Mesenteric fat pad (tissue), 1 donor: ENCODE measurements at places on chromosomes 4 and X. TPM values are rescaled to one million over a fixed set of nuclear protein-coding genes. Genes with fewer than 3 reads are reported as not detected.

GRCh38 chr4:39732728-39733127, 34.8 kb downstream of the UBE2K start:
- DNase-seq: no peak

DNA sequence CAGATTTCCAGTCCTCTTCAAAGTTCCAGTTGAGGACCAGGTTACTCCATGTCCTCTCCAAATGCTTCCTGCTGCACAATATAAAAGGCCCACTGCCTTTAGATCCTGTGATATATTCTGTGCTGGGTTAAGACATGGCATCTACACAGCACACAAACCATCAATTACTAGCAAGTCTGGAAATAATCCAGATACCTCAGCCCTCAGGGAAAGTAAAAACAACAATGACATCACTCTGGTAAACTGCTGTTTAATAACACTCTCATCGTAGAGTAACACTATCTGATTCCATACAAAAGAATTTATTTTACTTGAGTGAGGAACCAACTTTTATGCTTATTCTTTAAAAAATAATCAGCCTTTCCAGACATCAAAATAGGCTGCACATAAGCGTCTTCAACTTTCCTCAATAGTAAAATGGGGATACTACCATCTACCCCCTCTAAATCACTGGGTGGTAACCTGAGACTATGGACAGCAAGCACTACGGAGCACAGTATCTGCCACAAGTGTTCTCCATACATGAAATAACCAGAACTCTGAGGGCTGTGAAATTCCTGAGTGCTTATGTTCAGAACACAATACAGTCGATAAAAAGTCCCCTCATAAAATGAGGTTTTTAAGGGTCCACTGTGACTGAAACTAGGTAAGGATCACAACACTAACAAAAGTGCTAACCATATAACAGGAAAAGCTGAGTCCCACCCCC, 53.4 kb downstream of the ABCG2 start:
- DNase-seq: no peak

DNA sequence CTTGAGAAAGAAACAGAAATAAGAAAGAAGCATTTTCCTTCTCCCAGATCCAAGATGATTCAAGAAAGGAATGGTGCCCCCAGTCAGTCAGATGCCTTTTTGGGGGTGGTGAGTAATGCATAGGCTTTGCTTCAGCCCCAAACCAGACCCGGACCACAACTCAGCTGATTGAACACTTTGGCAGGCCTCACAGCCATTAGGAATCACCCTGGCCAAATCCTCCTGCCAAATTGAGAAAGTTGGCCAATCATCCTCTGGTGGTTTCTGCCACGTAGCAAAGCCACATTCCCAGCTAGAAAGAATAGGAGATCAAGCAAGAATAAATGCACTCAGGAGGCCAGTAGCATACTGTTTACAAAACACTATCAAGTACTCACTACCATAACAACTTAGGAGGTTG, 33.7 kb downstream of the FRMD7 start:
- DNase-seq: no peak

- DNase-seq: no peak
These were observed 18.6 kb upstream of the RNF128 start for GRCh38 chrX:106707771-106708454.

DNA sequence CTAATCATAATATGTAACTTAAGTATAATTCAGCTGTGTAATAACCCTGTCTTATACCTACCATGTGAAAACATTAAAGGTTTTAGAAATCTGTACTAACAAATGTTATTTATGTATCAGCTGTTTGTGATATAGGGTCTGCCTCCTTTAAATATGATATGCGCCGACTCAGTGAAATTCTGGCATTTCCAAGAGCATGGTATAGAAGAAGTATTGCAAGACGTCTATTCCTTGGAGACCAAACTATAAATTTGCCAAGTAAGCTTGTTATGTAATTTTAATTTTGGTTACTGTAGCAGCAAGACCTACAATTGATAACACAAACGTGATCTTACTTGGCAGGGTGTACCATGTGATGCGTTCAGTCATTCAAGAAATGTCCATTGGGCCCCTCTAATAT, 32.3 kb upstream of the ADAD1 start:
- DNase-seq: no peak

GRCh38 chr4:8916906-8917305, 45.3 kb upstream of the HMX1 start:
- DNase-seq: no peak

GRCh38 chr4:139619644-139620043, 46.0 kb upstream of the MGST2 start:
- no peak for DNase-seq

GRCh38 chr4:166143227-166143626, 270.2 kb downstream of the TLL1 start:
- DNase-seq: no peak

- no peak for DNase-seq
These were observed 65.6 kb downstream of the MCF2 start for GRCh38 chrX:139642241-139642927.

DNA sequence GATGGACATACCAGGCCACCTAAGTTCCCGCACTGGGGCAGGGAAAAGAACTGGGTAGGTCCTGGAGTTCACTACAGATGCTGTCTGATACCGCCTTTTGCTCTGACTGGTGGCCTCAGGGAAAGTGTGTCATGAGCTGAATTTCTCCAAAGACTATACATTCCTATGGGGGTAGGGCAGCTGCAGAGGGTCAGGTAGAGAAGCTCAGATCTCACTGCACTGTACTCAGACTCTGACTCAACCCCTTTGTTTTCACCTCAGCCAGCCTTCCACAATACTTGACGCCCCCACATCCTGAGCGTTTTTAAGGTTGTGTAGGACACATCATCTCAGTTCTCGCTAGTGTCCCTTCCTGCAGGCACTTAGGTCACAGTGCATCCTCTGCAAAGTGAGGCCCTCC, 7.8 kb downstream of the GATB start:
- no peak for DNase-seq

DNA sequence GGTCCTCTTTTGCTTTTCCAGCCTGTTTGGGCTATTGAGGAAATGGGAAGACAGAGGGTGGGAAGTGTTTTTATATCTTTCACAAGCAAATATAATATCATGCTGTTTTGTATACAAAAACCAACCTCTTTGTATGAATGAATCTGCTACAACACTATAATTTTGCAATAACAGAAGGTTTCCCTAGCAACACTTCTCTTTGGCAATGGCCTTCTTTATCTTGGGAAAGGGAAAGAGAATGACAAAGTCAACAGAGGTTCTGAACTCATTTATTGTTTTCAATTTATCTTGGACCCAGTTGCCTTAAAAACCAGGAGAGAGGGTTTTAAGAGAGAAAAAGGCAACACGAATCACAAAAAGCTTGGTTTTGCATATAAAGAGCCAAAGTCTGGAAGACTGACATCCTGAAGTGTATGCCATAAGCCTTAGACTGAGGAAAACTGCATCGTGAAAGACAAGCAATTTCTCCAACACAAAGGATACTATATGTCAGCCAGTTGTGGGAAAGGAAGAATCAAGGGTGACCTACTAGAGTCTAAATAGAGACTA, 121.8 kb upstream of the FAM241A start:
- DNase-seq: no peak

GRCh38 chrX:130330146-130330545, 9.6 kb upstream of the SLC25A14 start:
- no peak for DNase-seq

GRCh38 chr4:16140879-16141249, 57.0 kb upstream of the PROM1 start:
- no peak for DNase-seq

- no peak for DNase-seq
These were observed 2620.0 kb downstream of the PCDH7 start for GRCh38 chr4:33340168-33340567.

DNA sequence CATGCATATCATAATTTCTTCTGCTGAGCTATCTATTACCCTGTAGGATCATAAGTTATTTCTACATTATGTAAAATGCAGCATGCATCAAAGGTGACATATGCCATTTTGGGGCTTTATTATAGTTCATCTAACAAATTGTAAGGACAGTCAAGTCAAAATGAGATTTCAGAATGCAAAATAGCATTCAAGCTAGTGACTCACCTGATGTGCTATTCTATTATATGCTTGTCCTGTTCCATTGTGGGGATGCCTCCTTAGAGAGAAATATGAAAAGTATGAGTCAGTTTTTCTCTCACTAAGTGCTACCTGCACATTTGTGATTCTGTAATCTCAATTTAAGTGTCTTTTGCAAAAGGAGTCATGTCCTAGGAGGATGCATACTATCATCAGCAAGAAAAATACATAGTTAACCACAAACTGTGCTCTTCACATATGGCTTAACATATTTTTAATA, 647.0 kb upstream of the PCDH10 start:
- no peak for DNase-seq

DNA sequence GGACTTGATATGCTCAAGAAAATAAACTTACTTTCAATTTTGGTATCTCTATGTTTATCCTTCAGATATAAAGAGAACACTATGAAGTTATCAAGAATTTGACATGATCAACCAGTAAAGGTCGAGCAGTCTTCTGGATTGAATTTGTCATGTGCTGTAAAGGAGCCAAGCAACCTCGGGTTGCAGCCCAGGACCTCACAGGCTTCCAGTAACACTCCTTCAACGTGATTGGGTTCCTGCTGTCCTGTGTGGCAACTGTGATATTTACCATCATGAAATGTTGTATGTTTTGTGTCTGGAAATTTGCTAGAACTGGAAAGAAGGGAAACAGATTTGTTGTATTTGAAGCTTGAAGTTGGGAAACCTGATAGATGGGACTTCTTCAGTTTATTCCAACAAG, 52.0 kb upstream of the UGT2B7 start:
- no peak for DNase-seq

GRCh38 chrX:134144231-134144630, 92.8 kb upstream of the CCDC160 start:
- DNase-seq: no peak

DNA sequence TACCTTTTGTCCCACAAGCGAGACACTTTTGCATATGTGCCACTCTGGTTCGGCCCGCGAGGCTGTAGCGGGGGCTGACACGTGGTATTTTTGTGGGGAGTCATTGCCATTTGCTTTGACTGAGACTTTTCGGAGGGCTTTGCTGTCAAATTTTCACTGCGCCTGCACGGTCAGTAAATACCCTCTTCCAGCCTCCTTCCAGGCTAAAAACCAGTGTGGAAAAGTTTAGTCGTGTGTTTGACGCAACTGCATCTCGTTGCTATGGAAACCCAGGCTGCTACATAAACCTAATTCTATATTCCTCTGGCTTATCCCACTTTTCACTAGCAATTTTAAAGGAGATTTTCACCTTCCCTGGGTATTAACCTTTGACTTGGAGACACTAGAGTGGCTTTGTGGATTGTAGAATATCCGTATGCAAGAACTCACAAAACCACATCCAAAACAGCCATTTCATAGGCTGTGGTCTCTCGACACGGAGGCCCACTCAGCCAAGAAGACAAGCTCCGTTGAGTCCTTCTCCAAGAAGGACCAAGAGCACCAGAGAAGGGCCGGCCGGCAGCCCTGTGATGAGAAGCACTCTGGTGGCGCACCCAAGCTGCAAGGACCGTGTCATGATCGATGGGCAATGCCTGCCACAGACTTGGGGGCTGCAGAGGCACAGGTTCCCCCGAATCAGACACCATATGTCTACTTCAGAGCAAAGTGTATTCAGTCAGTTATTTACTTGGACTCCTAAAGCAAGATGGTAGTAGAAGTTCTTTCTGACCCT, 38.4 kb upstream of the ENPP6 start:
- no peak for DNase-seq

DNA sequence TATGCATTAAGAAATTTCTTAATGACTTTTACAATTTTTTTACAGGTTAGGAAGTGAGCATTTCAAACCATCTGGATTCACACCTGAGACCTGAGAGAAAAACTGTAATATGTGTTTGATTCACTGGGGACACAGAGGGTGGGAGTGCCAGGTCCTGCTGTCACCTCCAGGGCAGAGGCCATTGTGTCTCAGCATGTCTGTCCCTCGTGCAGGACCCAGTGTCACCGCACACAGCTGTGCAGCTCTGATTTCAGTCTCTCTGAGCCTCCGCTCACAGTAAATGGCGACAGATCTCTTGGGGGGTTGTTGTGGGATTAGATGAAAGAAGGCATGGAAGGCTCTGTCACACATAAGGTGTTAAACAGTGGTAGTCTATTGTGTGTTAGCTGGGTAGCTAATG, 23.0 kb upstream of the CLDN24 start:
- DNase-seq: peak; percentile 72

DNA sequence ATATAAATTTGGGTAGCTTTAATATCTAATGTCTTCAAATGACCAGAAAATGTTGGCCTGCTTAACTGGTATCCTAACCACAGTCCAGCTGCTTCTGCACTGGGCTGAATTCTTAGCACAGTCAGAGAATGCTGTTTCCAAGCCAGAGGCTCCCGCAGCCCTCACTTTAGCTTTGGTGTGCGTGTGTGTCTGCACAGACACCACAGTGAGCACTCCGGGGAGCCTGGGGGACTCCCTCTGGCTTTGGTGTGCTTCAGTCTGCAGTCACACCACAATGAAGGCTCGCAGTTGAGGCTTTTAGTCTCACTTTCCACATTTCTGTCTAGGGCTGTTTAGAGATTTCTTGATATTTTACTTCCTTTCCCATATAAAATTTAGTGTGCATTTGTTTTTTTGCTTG, 53.6 kb downstream of the APOO start:
- DNase-seq: no peak

The UGT2B11 gene
- not detected for total RNA-seq

The BCORL1 gene
- total RNA-seq: 42.5 TPM

The ARX gene
- not detected for total RNA-seq

The CT55 gene
- total RNA-seq: not detected

The RASGEF1B gene
- 32.5 TPM for total RNA-seq

The TLL1 gene
- total RNA-seq: 7.2 TPM

The PPAT gene
- 4.8 TPM for total RNA-seq

The TCP11X2 gene
- not detected for total RNA-seq

The BEX5 gene
- 1.2 TPM for total RNA-seq

The MAGEB10 gene
- not detected for total RNA-seq
